ENCODE measurements at places on chromosomes 13 and 19.

- no peak for DNase-seq
- no peaks in the 10 kb centered on the region for H3K4me1 ChIP-seq
- H3K4me3 ChIP-seq: no peak overlapping the region
- no peaks in the 10 kb centered on the region for H3K27me3 ChIP-seq
- peaks cover 80% of the 10 kb centered on the region for H3K36me3 ChIP-seq
These were observed 22.9 kb downstream of the ITM2B start for GRCh38 chr13:48255954-48256353.

- no peak overlapping the region for H3K4me3 ChIP-seq
- DNase-seq: no peak
- H3K27ac ChIP-seq: no peak overlapping the region
These were observed 1.9 kb downstream of the RETN start for GRCh38 chr19:7670790-7671189.

- H3K36me3 ChIP-seq: no peaks in the 10 kb centered on the region
- no peaks in the 10 kb centered on the region for H3K27me3 ChIP-seq
- H3K4me1 ChIP-seq: no peaks in the 10 kb centered on the region
- no peak overlapping the region for H3K4me3 ChIP-seq
- no peak overlapping the region for H3K27ac ChIP-seq
- DNase-seq: peak; percentile 22
These were observed 145.6 kb downstream of the TNFRSF19 start for GRCh38 chr13:23715762-23716235.

DNA sequence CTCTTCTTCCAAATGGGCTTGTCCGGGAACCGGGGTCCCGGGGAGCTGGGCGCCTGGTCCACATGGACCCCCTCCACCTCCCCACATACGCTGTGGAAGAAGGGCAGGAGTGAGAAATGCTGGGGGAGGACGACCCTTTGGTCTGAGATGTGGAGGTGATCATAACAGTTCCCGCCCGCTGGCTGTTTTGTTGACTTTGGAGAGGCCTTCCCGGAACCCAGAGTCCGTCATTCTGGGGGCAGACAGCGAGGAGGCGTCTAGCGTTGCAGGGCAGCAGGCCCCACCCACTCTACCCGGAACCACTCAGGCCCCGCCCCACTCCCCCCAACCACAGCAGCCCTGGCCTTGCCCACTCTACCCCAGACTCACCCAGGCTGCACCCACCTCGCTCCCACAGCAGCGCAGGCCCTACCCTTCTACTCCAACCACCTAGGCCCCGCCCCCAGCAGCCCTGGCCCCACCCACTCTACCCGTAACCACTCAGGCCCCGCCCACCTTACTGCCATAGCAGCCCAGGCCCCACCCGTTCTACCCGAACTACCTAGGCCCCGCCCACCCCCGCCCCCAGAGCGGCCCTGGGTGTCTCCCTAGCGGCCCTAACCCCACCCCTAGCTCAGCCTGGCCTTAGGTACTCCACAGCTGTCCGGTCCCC, 7.1 kb downstream of the GPR108 start:
- peaks cover 26% of the 10 kb centered on the region for H3K36me3 ChIP-seq
- H3K4me3 ChIP-seq: no peak overlapping the region
- H3K27me3 ChIP-seq: no peaks in the 10 kb centered on the region
- no peak overlapping the region for H3K27ac ChIP-seq
- peak; percentile 46 for DNase-seq

GRCh38 chr13:99265821-99266426, 7.7 kb upstream of the GPR18 start:
- no peaks in the 10 kb centered on the region for H3K4me1 ChIP-seq
- H3K36me3 ChIP-seq: peaks cover 24% of the 10 kb centered on the region
- H3K27ac ChIP-seq: no peak overlapping the region
- H3K27me3 ChIP-seq: no peaks in the 10 kb centered on the region
- DNase-seq: no peak
- no peak overlapping the region for H3K4me3 ChIP-seq

GRCh38 chr13:70729369-70729768, 621.1 kb upstream of the KLHL1 start:
- no peak overlapping the region for H3K4me3 ChIP-seq
- no peaks in the 10 kb centered on the region for H3K27me3 ChIP-seq
- H3K27ac ChIP-seq: no peak overlapping the region
- DNase-seq: no peak
- no peaks in the 10 kb centered on the region for H3K4me1 ChIP-seq

Data from DND-41 (cell line).